Activated T-helper 2 cell treated with anti-CD3 and anti-CD28 coated beads, Interferon-gamma antibody, Interleukin-2, Interleukin-4, amounts not matched to agents 10 μg/mL and 5 μg/mL and 100 μg/mL, durations not matched to agents 14 hours and 24 hours and 36 hours (primary cell): ENCODE measurements at places on chromosomes 11 and 22.
A peak's percentile ranks its signal among the peaks of the same experiment; 100 is the strongest.

GRCh38 chr11:93484716-93485115, 58.5 kb downstream of the SMCO4 start:
- H3K27me3 ChIP-seq, result no peaks in the 10 kb centered on the region
- H3K27ac ChIP-seq, result no peak overlapping the region
- H3K4me1 ChIP-seq, result peaks cover 6% of the 10 kb centered on the region
- no peaks in the 10 kb centered on the region for H3K36me3 ChIP-seq
- no peak for DNase-seq

GRCh38 chr11:9060700-9061111, 30.7 kb downstream of the SCUBE2 start:
- DNase-seq, result peak; percentile 68
- H3K4me1 ChIP-seq, result peaks cover 30% of the 10 kb centered on the region
- peak overlapping the region; percentile 14 for H3K27ac ChIP-seq
- H3K4me3 ChIP-seq, result no peak overlapping the region
- H3K36me3 ChIP-seq, result no peaks in the 10 kb centered on the region
- peaks cover 19% of the 10 kb centered on the region for H3K27me3 ChIP-seq

DNA sequence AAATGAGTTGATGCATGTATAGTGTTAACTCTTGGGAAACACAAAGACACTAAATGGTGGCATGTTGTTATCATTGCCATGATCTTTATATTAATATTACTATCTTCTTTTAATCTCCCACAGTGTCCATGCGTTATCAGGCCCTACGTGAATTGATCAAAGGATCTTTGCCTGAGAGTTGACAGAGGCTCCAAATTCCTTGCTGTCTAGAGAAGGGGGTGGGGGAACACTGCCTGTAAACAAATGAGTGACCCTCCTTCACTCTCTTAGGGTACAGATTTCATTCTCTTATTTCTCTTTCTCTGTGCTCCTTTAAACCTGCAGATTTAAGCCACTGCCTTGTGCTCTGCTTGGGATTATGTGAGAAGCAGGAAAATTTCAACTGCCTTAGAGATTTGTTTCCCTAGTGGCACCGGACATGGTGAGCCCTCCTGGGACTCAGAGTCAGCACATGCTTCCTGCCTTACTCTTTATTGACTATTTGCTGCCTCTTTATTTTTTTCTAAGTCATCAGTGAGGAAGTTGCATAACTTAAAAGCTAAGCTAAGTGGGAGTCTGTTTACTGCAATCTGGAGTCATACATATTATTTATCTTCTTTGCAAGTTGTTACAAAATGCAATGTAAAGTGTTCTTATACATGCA, 122.9 kb downstream of the MAML2 start:
- no peak for DNase-seq
- peak overlapping the region; percentile 50 for H3K27ac ChIP-seq
- H3K27me3 ChIP-seq, result no peaks in the 10 kb centered on the region
- no peak overlapping the region for H3K4me3 ChIP-seq
- H3K4me1 ChIP-seq, result peaks cover 54% of the 10 kb centered on the region

- peaks cover 65% of the 10 kb centered on the region for H3K36me3 ChIP-seq
- no peak overlapping the region for H3K4me3 ChIP-seq
- DNase-seq, result no peak
- H3K27ac ChIP-seq, result no peak overlapping the region
Measured at GRCh38 chr11:117166491-117166890, 12.1 kb upstream of the SIDT2 start.

GRCh38 chr11:72243173-72244059, 560 bp downstream of the PHOX2A start:
- H3K36me3 ChIP-seq, result peaks cover 10% of the 10 kb centered on the region
- H3K4me1 ChIP-seq, result peaks cover 18% of the 10 kb centered on the region
- H3K27ac ChIP-seq, result no peak overlapping the region
- H3K4me3 ChIP-seq, result no peak overlapping the region
